ENCODE measurements at places on chromosomes 13 and 19.

DNA sequence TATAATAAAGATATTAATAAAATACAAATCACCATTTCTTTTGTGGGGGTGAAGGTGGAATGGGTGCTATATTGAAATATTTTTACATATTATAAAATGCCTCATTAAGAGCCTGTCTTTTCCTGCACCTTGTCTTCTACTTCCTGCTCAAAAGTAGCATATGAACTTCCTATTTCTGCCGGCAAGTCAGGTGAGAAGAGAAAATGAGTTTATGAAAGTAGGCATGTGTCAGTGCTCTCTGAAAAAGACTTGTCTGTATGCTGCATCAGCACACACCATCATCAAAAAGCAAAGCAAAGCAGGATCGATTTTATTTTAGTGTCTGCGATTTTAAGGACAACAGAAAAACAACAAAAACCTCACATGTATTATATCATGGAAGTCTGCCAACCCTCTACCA, 114.2 kb downstream of the RAP2A start:
- DNase-seq = no peak

DNA sequence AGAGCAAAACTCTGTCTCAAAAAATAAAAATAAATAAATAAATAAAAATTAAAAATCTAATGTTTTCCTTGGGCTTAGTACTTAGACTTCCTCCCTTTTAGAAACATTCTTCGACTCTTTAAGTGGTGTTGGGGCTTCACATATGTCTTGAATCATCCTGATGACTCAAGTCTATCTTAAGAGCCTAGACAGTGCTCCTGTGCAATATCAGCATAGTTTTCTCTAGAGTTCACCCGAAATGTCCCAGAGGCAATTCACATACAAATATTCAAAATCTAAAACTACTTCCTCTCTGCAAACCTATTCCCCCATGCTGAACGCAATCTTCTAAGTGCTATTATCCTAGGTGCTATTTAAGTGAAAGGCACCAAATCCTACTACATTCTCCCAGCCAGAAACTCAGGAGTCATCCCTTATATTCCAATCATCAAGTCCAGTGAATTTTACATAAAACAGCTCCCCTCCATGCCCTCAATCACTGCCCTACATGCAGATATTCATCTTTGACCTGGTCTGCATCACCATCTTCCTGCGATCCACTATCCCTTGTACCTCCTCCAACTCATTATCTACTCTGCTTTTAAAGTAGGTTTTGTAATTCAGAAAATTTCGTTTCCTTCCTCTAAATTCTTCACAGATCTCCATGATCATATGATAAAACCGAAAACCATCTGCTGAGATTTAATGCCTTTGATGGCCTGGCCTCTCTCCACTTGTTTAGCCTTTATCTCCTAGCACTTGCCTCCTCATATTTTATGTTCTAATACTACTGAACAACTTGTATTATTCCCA, 102.7 kb downstream of the ELF1 start:
- DNase-seq = no peak

- DNase-seq = no peak
Observed at GRCh38 chr13:114063545-114064449, 68.6 kb downstream of the RASA3 start.

GRCh38 chr19:3668331-3669081, 31.8 kb downstream of the PIP5K1C start:
- no peak for DNase-seq

DNA sequence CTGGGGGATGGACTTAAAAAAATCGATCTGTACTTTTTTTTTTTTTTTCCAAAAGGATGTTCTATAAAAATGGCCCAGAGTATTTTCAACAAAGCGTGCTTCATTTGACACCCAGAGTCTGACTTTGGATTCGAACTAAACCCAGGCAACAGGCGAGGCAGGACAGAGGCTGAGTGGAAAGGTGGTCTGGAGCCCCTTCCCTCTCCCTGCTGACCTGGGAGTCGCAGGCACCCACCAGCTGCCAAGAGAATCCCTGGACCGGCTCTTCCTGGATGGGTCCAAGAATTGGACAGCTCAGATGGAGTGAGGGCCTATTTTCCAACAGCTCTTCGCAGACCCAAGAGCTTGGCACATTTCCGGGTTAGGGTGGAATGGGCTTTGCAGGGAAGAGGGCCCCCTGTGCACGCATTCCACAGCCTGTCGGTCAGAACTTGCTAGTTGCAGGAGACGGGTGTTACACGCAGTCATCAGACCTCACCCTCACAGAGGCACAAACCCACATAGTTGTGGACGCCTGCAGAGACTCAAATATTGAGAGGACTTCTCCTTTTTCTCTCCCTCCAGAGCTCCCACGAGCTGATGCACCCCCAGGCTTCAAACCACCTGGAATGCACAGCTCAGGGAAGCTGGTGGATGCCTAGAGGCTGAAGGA, 15.2 kb downstream of the KCTD15 start:
- no peak for DNase-seq

Measured in renal cortex interstitium (tissue), 15 donors.